Mucosa of gallbladder (tissue), 1 donor: ENCODE measurements at places on chromosomes 6 and 20. TPM values are rescaled to one million over a fixed set of nuclear protein-coding genes. Genes with fewer than 3 reads are reported as not detected.
A peak's percentile ranks its signal among the peaks of the same experiment; 100 is the strongest.

Gene ELOVL2
- 0.81 TPM for total RNA-seq

Gene PCSK2
- total RNA-seq: 2.6 TPM

Gene ELOVL4
- 1.5 TPM for total RNA-seq

Gene JAG1
- total RNA-seq: 36.8 TPM

Gene OSTM1
- total RNA-seq: 33.4 TPM

Gene CST4
- 3.7 TPM for total RNA-seq

Gene CST5
- total RNA-seq: not detected

Gene MUCL3
- total RNA-seq: 93.5 TPM

DNA sequence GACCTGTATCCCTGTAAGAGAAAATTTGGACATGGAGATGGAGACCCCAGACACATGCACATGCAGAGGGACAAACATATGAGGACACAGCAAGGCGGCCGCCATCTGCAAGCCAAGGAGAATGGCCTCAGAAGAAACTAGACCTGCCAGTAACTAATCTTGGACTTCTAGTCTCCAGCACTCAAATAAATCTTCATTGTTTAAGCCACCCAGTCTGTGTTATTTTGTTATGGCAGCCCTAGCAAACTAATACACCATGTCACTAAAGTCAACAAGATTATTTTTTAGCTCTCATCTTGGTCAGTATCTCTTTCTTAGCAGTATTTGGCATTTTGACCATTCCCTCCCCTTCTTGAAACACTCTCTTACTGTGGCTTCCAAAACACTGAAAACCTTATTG lies 26.7 kb downstream of the LATS1 start:
- no peak for DNase-seq

GRCh38 chr6:169965657-169966311 lies 214.4 kb downstream of the ERMARD start:
- peak; percentile 7 for DNase-seq

- DNase-seq: no peak
Measured at GRCh38 chr6:159919011-159919511, 28.3 kb downstream of the MAS1 start.

- no peak for DNase-seq
Measured at GRCh38 chr20:9503526-9504245, 10.7 kb upstream of the LAMP5 start.

GRCh38 chr20:40109136-40109535 lies 579.9 kb downstream of the MAFB start:
- no peak for DNase-seq

DNA sequence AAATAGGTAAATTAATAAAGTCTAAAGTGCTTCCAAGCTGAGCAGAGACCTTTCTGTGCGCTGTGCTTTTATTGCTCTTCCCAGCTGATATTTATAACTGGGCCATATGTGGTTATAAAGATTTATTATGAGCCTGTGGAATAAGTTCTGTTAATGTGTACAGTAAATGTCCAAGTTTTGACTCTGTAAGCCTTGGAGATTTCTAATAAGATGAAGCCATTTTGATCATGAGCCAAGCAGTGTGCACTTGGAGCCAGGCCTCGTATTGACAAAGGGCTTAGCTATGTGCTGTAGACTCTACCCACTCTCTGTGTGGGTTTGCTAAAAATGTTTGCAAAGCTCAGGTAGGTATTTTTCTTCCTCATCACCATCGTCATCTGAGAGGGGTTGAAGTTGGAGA lies 361.1 kb downstream of the FOXA2 start:
- DNase-seq: no peak

- DNase-seq: peak; percentile 4
Measured at GRCh38 chr6:170182093-170182780, 108.6 kb downstream of the DLL1 start.

GRCh38 chr6:155197932-155198331 lies 65.9 kb upstream of the CLDN20 start:
- no peak for DNase-seq

DNA sequence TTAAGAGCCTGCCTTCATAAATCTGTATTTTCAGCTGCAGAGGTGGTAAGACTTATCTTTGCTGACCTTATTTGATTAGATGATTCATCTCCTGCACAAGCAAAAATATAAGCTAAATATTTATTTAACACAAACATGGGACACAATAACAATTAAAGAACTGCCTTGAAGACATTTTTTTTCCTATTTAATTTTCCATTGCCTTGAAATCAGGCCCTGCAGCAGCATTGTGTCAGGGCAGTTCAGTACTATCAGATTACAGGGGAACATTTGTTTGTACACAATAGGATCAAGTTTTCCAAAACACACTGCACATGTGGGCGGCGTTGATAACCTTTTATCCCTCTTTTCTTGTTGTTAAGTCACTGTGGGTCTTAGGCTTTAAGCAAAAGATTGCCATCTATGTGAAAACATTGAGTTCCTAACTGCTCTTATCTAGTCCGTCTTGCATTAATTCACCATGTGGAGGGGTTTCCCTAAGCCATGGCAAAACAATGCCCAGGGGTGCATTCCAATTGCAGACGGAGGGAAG lies 7.4 kb downstream of the ADGRF5 start:
- no peak for DNase-seq

- peak; percentile 69 for DNase-seq
Measured at GRCh38 chr6:79421707-79422484, 115.3 kb downstream of the LCA5 start.

DNA sequence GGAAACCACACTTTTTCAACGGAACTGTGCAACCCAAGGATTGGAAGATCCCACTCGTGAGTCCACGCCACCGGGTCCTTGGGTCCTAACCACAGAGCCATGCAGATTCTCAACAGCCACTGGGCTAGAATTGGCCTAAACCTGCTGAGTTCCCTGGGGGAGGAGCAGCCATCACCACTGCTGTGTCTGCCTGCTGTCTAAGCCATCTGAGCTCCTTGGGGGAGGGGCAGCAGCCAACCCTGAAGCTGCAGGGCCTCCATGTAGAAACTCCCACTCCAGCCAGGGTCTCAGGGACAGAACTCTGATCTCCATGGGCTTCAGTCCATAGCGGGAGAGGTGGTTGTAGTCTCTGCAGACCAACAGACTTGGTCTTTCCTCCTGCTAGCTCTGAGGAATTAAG lies 154.6 kb upstream of the VGLL2 start:
- DNase-seq: no peak

GRCh38 chr20:32973077-32973717 lies 31.0 kb downstream of the SUN5 start:
- DNase-seq: no peak

DNA sequence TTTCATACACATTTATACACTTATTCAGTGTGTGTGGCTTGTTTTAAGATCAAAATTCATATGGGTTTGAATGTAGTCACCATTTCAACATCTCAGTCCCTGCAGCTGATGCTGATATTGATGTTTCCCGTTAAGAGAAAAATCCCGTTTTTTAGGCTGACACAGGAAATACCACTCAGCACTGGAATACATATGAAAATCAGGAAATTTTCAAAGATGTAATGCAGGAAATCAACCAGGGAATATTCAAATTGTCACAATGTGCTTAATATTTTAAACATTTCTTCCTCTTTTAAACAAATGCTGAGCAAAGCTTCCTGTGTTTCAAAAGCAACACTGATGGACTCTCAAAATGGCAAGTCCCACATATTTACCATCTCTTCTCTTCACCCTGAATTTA lies 94.5 kb upstream of the MARCKS start:
- DNase-seq: no peak

DNA sequence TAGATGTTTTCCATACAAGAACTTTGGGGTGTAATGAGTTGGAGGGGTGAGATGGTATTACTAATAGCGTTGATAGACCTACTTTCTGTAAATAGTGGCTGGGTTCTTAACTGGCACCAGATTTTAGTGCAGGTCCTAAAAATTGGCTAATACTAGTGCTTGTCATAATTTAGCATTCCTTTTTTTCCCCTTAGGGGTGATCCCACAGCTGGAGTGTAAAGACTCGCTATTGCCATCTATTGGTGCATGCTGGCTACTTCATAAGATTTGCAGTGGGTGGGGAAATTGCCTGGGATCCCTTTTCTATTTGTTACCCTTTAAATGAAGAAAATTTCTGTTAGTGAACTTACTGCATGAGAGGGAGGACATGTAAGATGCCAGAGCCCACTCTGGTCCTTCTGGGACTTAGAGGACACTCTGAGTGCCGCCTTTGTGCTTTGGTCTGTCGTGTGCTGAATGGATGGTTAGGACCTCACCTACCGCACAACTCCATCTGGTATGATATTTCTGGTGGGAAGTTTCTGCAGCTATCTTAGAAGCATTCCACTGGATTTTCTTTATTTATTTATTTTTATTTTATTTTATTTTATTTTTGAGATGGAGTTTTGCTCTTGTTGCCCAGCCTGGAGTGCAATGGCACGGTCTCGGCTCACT lies 195.5 kb downstream of the JARID2 start:
- DNase-seq: peak; percentile 40

DNA sequence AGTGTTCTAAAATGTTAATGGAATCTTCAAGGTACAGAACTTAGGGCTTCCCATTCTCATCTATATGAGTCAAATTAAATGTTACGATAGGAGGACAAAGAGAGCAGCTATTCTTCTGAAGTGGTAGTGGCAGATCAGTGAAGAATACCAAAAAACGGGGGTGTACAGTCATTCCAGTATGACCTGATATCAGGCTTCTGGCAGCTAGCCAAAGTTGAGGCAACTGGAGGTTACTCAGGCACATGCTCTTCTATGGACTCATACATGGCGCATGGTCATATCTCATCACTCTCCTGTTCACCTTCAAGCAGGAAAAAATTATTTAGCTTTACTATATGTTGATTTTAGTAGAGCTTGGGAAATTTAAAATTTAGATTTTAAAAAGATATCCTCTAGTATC lies 1608.8 kb downstream of the GRIK2 start:
- DNase-seq: no peak

DNA sequence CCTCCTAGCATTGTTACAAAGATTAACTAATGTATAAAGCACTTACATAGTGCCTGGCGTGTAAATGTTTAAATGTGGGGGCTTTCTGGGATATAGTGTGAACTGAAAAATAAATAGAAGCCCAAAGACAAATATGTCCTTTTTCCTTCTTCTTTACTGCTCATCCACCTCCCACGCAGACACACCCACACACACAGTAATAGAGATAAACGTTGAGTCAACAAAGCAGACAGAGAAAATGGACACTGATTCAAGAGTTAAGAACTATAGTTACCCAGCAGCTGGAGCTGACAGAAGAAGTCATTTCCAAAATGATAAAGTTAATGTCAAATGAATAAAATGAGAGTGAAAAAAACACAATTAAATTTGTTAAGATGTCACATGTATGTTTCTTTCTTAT lies 68.3 kb downstream of the FHL5 start:
- no peak for DNase-seq

DNA sequence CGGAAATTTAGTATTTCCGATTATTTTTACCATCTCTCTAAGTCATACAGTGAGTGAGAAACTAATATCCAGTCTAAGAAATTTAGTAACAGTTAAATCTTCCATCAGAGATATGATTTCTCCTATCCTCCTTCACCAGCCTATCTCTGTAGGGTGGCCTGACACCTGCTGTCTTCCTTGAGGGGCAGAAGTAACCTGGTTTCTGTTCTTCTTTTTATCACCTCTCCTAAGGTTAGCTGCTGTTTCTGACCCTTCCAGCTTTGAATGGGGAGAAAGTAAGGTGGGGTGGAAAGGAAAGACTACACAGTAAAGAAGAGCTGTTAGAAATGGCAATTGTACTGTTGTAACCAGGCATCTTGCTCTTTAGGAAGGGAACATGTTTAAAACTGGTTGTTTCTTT lies 447.7 kb downstream of the PHF3 start:
- DNase-seq: no peak
